MM.1S (cell line): ENCODE measurements at places on chromosomes 5 and 9.
A peak's percentile ranks its signal among the peaks of the same experiment; 100 is the strongest.

GRCh38 chr9:23307731-23308513 lies 518.1 kb downstream of the ELAVL2 start:
- DNase-seq, result no peak

DNA sequence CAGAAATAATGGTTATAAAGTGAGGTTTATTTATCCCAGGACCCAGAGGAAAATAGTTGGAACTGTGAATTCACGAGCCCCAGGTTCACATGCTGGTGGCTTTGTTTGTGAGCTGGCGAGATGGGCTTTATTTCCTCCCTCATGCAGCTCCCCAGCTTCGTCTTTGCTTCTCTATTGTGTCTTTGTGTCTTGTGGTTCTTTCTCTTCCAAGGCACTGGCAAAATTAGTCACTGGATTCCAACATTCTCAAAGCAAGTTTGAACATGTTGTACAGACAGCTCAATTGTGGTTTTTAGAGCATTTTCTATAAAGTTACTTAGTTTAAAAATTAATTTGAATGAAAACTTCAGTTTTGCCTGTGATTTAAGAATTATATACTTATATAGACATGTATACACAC lies 7.2 kb downstream of the NDUFS6 start:
- DNase-seq, result no peak

GRCh38 chr9:68896486-68896885 lies 117.4 kb downstream of the PRKACG start:
- DNase-seq, result no peak

GRCh38 chr9:91181541-91181940 lies 180.2 kb downstream of the AUH start:
- DNase-seq, result no peak

- no peak for DNase-seq
These were observed 541.7 kb downstream of the SPOCK1 start for GRCh38 chr5:136957428-136957827.

- no peak for DNase-seq
These were observed 19.1 kb upstream of the TRIO start for GRCh38 chr5:14123974-14124482.

GRCh38 chr9:116715751-116716150 lies 28.6 kb downstream of the TRIM32 start:
- DNase-seq, result no peak

DNA sequence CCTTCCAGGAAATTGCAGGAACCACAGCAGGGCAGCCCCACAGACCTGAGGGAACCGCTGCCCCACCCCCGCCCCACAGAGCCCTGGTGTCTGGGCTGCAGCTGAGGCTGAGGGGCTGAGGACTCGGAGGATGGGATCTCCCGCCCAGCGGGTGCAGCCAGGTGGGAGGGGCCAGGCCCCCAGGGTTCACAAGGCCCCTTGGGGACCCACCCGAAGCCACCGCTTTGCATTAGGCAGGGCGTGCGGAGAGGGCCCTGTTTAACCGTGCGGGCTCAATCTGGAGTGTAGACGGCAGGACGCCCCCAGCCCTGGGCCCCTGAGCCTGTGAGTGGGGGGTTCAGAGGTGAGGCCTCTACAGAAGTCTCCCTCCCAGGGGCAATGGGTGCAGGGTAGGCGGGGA lies 10.8 kb downstream of the NOTCH1 start:
- DNase-seq, result no peak

- DNase-seq, result no peak
These were observed 224.0 kb downstream of the WDR70 start for GRCh38 chr5:37603072-37603471.

- DNase-seq, result no peak
These were observed 167.7 kb downstream of the TARS1 start for GRCh38 chr5:33608344-33609041.

DNA sequence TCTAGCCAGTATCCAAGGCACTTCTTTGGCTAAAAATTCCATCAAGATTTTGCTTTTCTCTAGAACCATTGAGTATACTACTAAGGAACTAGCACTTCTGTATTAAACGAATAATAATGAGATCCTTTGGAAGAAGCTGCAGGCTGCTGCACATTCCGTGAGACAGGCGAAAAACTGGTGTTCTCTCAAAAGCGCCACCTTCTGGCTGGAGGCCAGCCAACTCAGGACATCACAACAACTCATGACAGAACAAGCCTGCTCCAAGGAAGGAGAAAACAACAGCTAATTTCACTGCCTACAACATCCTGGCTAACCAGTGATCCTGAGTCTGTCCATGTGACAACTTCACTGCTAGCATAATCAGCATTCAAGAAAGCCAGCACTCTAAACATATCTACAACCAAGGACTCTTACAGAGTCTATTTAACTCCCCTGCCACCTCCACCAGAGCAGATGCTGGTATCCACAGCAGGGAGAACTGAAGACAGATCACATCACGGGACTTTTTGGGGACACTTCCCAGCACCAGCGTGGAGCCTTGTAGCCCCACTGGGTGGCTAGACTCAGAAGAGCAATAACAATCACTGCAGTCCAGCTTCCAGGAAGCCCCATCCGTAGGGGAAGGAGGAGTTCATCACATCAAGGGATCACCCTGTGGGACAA lies 150.5 kb downstream of the YTHDC2 start:
- peak; percentile 50 for DNase-seq

- DNase-seq, result no peak
These were observed 40.0 kb downstream of the MTMR12 start for GRCh38 chr5:32272746-32273145.

DNA sequence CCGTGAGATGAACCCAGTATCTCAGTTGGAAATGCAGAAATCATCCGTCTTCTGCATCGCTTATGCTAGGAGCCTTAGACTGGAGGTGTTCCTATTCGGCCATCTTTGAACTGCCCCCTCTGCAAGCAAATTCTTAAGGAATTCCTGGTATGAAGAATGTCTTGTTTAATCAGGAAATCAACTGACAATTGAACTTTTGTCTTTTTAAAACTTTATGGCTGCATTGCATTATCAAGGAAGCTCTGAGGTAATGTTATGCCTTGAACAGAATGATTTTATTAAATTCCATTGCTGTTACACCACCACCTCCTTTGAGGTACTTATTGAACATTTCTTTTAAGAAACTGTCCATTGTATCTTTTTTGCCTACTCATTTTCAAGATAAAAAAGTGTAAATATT lies 1915.7 kb upstream of the CDH9 start:
- no peak for DNase-seq

GRCh38 chr9:37929441-37929895 lies 25.5 kb upstream of the SLC25A51 start:
- no peak for DNase-seq
